SW480 (cell line): ENCODE measurements at places on chromosomes 7 and 10.

GRCh38 chr7:157469181-157470016, 132.6 kb downstream of the DNAJB6 start:
- DNase-seq: no peak

DNA sequence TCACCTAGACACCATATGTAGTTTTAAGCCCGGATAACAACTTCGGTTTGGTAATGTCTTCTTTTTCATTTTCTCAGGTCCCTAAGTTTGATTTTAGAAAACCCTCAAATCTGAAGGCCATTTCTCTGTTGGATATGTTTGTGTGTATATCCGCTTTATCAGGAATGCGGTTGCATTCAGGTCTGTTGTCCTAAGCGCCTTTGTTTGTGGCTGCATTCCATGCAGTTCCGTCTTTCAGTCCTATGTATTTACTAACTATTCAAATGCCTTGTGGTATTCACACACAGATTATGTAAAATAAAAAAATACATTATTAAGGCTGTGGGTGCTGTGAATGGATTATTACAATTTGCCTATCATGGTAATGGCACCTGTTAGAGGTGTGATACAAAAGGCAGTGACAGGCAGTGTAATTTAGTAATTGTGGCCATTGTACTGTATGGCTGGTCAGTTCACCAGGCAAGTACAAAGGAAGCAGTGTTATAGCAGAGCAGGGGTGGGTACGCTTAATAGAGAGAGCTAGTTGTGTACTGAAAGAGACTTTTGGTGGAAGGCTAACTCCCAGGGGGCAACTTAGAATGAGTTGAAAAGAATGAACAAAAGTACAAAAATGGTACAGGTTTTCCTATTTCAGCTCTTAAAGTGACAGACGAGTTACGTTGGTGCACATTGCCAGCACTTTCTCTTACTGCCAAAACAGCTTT, 136.4 kb downstream of the VTI1A start:
- no peak for DNase-seq

DNA sequence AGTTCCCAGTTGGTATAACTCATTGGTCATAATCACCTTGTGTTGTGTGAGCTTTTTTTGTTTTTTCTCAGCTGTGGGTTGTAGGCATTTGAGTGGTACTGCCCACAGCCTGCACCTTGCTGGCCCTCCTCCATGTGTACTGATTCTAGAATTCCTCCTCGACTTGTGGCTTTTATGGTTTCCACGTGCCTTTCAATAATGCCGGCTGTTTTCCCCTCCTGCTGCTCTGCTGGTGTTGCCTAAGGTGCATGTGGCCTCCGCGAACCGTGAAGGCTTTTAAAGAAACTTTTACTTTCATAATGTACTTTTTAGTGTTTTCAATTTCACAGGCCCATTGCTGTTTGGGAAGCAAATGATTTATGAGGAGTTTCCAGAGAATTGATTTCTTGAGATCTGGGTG, 518.0 kb downstream of the REEP3 start:
- DNase-seq: no peak

DNA sequence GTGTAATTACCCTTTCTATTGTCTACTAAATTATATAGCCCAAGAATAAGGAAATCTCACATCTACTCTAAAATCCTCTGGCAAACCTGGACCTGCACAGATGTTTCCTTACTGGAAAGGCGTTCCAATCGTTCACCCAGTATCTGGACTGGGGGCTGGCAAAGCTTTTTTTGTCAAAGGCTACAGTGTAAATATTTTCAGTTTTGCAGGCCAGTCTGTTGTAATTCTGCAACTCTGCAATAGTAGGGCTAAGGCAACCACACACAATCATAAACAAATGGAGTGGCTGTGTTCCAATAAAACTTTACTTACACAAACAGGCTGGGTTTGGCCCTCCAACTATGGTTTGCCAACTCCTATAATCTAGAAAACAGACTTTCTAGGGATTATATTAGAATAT, 56.2 kb downstream of the GLI3 start:
- no peak for DNase-seq

- DNase-seq: no peak
These were observed 93.6 kb upstream of the IL6 start for GRCh38 chr7:22633286-22633953.

GRCh38 chr7:130426564-130426963, 14.3 kb downstream of the CEP41 start:
- no peak for DNase-seq

DNA sequence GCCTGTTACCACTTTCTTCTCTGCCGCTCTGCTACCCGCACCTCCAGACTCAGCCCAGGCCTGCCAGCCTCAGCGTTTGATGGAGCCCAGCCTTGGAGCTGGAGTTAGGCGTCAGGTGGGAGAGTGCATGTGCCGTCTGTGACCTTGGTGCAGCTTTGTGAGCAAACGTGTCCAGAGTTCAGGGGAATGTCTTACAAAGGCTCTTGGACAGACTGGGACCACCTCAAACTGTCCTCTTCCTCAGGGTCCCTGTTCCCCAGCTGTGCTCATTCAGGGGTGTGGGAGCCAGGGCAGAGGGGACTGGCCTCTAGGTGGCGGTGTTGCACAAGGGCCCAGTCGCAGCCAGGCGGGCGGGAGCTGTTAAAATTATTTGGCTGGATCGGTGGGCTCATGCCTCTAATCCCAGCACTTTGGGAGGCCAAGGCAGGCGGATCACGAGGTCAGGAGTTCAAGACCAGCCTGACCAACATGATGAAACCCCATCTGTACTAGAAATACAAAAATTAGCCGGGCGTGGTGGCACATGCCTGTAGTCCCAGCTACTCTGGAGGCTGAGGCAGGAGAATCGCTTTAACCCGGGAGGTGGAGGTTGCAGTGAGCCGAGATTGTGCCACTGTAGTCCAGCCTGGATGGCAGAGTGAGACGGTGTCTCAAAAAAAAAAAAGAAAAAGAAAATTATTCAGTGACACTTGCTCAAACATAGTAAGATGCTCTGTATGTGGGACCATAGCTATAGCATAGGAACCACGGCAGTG, 89.2 kb downstream of the ADCY1 start:
- DNase-seq: peak; percentile 43

- DNase-seq: no peak
These were observed 175.1 kb downstream of the ZMYND11 start for GRCh38 chr10:310371-310770.

DNA sequence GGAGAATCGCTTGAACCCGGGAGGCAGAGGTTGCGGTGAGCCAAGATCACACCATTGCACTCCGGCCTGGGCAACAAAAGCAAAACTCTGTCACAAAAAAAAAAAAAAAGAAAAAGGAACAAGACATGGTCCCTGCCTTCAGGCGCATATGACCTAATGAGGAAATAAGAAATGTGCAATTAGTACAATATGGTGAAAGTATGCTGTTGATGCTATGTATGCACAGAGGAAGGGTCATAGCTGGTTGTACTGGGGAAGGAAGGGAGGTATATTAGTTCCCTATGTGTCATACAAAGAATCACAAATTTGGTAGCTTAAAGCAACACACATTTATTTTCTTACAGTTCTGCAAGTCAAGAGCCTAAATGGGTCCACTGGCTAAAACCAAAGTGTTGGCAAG, 97.8 kb upstream of the MPP7 start:
- DNase-seq: no peak

DNA sequence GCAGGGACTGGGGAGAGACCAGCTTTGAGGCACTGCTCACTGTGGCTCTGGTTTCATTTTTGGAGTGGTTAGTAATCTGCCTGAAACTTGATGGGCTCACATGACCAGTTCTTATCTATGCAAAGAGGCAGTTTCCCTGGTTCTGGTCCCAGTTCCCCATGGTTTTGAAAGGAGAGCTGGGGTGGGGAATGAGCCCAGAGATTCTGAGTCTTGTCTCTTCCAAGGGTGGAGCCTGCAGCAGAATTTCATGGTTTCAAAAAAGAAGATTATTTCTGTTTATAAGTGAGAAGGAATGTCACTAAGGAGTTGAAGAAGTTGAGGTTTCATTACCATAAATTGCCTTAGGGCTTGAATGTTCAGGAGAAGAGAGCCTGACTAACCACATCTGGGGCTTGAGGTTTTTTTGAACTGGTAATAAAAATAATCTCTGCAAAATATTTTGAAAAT, 190.2 kb upstream of the HABP2 start:
- peak; percentile 53 for DNase-seq

DNA sequence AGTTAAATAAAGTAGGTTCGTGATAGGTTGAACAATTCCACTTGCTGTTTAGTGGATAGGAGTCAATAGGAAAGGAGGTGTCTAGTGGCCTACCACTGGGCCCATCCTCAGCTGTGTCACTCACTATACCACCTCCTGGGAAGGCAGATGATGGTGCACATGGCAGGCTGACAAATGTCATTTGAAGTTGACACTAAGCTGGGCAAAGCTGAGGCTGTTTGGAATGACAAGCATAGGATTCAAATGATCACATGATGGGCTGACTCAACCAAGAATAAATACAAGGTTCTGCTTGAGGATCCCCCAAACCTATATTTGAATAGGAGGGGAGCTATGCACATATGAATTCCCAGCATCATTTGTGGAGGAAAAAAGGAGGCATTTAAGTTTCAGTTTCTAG, 489.8 kb downstream of the RPS24 start:
- no peak for DNase-seq

DNA sequence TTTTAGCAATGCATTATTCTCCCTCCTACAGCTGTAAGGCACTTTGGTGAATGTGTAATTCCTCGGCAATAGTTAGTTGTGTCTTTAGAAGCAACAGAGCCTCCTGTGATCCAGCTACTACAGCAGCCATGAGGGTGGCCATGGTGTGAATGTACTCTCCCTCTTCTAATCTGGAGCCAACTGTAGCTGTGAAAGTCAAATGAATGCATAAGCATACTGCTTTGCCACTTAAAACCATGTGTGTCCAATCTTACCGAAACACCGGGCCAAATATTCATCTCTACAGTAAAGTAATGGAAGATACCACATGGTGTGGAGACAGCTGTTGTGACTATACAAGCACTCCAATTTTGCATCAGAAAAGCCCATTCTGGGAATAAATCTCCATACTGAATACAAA, 195.0 kb downstream of the DNAJC1 start:
- no peak for DNase-seq
